ENCODE measurements at places on chromosomes 5 and 9.

GRCh38 chr5:93359960-93360305 is 221.1 kb downstream of the NR2F1-AS1 start:
- DNase-seq, result no peak

DNA sequence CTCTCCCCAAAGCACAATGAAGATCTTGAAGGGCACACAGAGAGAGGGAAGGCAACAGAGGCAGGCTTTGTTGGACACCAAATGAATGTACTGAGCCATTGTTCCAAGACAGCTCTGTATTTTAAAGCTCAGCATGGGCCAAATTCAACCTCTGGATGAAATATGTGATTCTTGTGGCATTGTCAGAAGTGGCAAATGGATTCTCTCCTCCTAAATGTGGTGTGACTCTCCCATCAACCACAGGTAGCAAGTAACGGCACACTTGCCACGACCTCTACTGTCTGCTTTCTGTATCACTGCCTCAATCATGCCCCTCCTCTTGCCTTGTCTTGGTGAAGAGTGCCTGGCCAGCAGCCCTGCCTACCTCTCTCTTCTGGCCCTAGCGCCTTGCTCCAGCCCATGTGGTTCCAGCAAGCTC is 6.1 kb upstream of the MOB3B start:
- no peak for DNase-seq

DNA sequence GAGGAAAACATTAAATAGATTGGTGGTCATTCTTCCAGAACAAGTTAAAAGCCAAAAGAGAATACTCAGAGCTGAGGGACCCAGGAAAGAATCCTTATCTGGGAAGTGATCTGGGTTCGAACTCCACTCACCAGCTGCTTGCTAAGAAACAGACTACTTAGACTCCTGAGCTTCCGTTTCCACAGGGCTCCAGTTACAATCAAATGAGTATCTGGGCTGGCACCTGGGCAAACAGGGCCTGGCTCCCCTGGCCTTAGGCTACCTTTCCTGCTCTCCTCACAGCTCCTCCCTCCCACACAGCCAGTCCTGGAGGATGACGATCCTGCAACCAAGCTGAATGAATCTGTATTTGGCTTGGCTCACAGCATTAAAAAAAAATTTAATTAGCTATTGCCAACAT is 2.5 kb downstream of the MAPK9 start:
- no peak for DNase-seq

DNA sequence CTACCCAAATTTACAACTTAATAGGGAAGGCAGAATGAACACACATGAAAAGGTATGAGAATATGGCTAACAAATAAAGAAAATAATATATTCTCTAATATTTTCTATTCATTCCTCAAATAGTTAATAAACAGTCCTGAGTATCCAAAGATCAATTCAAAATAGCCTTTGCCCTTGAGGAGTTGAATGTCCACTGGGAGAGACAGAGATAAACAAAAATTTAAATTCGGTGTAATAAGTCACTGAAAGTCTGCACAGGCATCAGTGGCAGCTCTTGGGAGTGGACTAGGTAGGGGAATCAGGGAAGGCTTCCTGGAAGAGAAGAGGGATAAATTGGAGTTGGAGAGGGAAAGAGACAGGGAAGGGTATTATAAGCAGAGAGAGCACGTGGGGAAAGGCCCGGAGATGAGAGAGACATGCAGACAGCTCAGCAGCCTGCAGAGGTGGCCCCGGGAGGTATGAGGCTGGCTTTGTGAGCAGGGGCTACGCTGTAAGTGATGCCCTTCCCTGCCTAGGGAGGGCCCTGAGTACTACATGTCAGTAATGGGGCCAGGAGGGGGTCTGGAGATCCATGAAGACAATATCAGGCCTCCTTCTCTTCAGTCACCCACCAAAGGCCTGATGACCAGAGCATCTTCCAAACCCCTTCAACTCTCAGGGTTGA is 137.1 kb downstream of the PDE8B start:
- no peak for DNase-seq

DNA sequence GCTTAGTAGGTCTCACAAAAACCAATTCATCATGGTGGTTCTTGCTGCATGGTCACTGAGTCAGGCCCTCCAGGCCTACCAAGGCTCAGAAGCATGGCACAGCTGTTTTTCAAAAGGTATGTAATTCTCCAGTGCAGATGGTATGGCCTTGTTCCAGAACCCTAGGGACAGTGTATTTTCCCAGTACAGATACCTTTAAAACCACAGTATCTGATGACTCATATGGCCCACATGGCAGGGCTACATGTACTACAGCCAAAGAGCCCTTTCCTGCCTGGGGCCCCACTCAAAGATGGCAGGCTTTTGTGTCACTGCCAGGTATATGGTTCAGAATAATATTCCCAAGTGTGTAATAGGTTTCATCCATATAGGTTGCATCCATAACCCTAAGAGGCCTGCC is 16.5 kb downstream of the CSF2 start:
- DNase-seq, result no peak

DNA sequence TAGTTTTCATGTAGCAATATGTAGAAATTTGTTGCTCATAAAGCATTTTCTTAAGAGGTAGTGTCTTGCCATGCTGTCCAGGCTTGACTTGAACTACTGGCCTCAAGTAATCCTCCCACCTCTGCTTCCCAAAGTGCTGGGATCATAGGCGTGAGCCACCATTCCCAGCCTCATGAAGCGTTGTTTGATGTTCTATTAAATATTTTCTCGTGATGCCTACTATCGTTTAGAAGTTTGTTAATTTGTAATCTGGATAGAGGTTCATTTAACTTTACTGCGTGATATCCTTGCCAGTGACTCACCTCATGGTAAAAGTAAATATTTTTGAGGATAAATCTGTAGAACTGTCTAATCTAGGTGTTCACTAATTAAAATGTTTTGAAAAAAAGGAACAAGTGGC is 82.6 kb downstream of the VCAN start:
- no peak for DNase-seq

DNA sequence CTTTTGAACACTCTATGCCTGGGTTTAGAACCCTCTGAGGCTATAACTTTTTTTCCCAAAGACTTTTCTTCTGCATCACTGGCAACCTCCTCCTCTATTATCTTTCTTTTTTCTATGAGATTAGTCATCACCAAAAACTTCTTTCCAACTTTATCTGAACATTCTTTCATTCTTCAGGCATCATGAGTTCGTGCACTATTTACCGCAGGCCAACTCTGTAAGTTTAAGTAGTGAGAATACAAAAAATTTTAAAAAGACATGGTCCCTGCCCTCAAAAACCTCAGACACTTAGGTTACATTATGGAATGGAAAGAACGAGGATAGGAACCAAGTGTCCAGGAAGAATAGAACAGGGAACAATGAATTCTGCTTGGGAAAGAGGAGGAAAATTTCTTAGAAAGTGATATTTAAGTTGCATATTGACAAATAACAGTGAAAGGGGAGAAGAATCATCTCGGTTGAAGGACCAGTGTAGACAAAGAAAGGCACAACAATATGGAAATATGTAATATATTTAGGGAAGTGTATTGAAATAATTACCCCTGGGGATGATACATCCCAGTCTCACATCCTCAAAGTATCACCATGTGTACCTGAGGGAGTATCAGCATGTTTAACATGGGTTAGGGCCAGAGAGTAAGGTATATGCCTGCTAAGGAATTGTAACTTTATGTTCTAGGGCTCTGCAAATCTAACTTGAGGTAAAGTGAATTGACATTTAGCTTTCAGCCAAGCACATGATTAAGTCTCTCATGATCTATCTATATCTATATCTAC is 196.5 kb upstream of the NREP start:
- no peak for DNase-seq

DNA sequence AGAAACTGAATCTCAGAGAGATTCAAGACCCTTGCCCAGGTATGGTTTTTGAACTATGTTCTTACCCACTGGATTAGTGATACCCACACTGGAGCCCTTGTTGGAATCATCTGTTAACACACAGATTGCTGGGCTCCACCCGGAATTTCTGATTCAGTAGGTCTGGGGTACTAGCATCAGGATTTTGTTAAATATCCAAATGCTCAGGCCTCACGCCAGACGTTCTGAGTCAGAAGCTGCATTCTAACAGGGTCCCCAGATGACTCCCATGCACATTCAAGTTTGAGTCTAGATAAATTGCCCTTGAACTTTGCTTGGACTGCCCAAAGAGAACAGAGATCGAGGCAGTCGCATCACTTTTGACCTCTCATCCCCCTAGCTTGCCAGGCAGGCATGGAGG is 182.0 kb upstream of the WWC1 start:
- DNase-seq, result no peak

DNA sequence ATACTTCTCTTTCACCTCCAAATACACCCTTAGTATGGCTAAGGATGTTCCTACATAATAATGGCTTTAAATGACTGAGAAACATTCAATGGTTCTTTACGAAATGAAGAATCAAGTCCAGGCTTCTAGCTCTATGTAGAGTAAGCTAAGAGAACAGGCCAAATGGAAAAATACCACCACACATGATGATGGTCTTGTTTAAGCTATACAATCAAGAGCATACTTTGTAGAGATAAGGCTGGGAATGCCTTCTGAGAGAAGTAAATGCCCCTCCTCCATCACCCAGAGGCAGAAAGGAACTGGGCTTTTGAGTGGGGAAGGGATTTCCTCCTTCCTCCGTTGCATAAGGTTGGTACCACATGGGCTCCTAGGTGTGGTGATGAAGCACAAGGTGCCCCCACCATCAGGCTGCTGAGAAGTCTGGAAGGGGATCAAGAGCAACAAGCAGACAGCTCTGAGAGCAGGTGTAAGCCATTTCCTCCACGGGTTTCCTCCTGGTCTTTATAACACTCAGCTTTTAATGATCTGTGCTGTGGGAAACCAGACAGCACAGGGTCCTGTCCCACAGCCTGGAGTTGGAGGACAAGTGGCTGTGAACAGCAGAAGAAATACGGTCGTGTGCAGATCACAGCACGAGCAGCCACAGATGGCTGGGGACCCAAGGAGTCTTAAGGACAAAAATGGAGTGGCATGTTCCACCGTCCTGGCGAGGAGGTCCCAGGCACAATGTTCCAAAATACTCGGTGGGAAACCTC is 396.9 kb downstream of the CTNND2 start:
- DNase-seq, result no peak

- no peak for DNase-seq
Measured at GRCh38 chr5:44740660-44741059, 68.1 kb upstream of the MRPS30 start.

GRCh38 chr9:95757439-95757838 is 118.1 kb upstream of the ERCC6L2 start:
- DNase-seq, result no peak

- DNase-seq, result no peak
Measured at GRCh38 chr5:138725818-138726416, 27.3 kb upstream of the CTNNA1 start.

- DNase-seq, result no peak
Measured at GRCh38 chr5:95068289-95068910, 216.5 kb downstream of the MCTP1 start.

DNA sequence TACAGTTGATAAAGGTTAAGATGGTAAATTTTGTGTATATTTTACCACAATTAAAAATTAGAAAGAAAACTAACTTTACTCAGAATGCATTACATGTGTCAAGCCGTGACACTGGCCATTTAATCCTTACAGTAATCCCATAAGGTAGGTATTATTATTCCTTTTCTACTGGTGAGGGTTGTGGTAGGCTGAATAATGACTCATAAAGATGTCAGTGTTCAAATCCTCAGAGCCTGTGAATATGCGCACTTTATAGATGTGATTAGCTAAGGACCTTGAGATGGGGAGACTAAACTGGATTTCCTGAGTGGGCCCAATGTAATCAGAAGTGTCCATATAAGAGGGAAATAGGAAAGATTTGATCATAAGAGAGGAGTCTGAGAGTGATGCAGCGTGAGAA is 288.1 kb downstream of the TMEM167A start:
- DNase-seq, result no peak

GRCh38 chr9:35789541-35789940 is 1.9 kb upstream of the NPR2 start:
- no peak for DNase-seq

DNA sequence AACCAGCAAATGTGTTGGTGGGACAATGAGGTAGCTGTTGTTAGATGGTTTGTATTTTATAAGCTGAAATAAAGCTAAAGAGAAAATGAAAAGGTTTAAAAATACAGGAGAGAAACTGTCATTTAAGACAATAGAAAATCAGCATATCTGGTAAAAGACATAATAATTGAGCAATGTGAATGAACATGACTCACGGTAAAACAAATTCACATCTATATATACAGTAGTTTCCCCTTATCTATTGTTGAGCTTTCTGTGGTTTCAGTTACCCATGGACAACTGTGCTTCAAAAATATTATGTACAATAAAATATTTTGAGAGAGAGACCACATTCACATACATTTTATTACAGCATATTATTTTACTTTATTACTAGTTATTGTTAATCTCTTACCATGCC is 1649.8 kb downstream of the EFNA5 start:
- DNase-seq, result no peak

DNA sequence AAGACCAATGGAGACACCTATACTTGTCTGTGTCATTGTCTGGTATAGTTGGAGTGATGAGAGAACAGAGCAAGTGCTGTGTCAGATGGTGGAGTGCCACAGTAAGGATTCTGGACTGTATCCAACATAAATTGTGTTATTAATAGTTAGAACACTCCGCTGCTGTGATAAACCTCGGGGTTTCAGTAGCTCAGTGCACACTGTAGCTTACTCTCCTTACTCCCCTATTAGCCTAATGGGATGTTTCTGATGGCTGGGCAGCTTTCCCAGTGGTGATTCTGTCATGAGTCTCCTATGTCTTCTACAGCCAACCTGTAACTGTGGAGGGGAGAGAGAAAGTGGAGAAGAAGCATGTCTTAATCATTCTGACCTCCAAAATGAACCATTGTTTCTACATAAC is 127.6 kb upstream of the PTCH1 start:
- DNase-seq, result no peak

DNA sequence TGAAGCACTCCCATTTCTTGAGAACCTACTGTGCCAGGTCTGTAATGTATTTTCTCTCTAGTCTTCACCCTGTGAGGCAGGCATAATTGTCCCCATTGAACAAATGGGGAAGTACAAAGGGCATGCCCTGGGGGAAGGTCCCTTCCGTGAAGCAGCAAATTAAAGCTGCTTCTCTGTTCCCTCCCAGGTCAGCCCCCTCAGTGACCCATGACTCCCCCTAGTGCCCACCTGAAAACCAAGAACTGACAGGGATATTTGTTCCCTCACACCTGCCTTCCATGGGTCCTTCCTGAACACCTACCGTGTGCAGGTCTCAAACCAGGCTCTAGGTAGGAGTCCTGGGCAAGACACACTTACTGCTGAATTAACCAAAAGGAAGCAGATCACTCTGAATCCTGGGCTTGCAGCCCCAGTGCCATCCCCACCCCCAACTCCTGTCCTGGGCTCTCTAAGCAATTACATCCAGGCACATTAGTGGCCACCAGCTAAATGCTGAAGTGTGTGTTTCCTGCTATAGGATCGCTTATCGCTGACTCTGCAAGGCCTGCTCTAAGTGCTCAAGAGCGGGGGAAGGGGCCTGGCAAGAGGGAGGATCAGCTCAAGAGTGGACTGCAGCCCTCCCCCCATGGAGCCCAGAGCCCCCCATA is 254.8 kb downstream of the CDK5RAP2 start:
- no peak for DNase-seq

Data from stimulated activated CD8-positive, alpha-beta memory T cell treated with anti-CD3 and anti-CD28 coated beads, Interleukin-4, amount 100 ng/mL, for 1 hour (primary cell).